ENCODE measurements at places on chromosomes 7 and 10.
A peak's percentile ranks its signal among the peaks of the same experiment; 100 is the strongest.

- DNase-seq = no peak
Observed at GRCh38 chr7:134434701-134435100, 24.2 kb downstream of the AKR1B1 start.

- DNase-seq = peak; percentile 27
Observed at GRCh38 chr7:55539380-55539779, 32.9 kb downstream of the VOPP1 start.

DNA sequence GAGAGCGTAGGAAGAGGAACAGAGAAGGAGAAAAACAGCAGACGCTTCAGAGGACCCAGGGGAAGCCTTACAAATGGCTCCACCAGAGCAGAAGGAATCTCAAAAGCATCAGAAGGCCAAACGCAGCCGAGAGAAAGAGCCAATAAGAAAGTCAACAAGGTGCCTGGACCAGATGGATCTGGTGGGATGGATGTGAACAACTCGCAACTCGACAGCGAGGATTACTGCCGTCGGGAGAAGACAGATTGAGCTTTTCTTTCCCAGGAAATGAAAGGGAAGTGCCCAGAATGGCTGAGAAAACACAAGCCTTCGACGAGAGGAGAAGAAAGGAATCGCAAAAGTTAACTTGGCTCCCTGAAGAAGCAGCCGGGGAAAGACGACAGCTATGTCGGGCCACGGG is 132.8 kb upstream of the MGMT start:
- no peak for DNase-seq

DNA sequence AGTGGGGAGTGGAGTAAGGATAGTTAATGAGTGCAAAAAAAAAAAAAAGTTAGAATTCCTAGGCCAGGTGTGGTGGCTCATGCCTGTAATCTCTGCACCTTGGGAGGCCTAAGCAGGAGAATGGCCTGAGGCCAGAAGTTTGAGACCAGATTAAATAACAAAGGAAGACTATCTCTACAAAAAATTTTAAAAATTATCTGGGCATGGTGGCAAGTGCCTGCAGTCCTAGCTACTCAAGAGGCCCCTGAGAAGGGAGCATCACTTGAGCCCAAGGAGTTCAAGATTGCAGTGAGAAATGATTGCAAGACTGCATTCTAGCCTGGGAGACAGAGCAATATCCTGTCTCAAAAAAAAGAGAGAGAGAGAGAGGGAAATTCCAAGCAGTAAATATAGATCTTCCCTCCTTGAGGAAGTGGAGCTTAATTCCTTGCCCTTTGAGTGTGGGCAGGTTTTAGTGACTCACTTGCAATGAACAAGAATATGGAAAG is 19.5 kb upstream of the CSTF2T start:
- peak; percentile 47 for DNase-seq

GRCh38 chr7:132865366-132866143 is 216.3 kb downstream of the CHCHD3 start:
- DNase-seq = peak; percentile 25

DNA sequence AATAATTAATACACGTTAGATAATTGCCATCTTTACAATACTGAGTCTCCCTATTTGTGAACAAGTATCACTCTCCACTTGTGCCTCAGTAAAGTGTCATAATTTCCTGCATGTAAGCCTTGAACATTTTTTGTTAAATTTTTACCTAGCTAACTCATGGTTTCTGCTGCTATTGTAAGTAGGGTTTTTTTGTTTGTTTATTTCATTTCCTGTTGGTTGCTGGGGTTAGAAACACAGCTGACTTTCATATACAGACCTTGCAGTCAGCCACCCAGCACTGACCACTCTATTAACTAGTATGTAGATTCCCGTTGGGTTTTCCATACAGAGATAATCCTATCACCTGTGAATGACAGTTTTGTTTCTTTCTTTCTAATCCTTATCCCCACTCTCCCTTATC is 133.3 kb downstream of the MPP7 start:
- no peak for DNase-seq

DNA sequence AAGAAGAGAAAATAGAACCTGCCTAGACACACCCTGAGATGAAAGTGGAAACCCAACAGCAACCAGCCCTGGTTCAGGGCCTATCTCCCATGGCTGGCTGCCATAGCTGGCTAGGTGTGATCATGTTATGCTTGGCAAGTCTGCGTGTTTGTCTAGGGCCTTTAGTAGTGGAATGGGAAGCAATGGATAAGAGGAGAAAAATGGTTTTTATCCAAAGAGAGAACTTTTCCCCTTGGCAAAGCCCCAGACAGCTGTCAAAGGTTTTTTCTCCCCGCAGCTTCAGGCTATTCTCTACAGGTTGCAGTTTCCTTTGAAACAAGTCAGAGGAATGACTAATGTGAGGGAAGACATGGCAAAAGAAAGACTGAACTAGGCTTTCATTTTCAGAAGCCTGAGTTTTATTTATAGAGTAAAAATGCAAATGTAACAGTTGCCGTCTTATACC is 161.5 kb downstream of the SEMA3D start:
- DNase-seq = peak; percentile 57

DNA sequence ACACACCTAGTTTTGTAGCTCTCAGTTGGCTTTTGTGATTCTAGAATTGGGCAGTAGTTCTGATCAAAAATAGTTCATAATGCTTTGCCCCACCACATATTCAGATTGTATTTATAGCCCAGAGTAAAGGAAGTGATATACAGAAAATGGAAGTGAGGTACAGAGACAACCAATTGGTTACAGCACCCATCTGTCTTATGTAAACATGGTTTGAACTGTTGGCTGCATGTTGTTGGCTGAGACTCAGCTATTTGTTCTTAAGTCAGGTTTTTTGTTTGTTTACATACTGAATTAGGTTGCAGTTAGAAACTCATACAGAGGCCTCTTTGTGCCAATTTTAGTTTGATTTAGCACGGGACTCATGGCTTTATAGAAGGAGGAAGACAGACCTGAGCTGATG is 158.9 kb upstream of the GPR26 start:
- DNase-seq = no peak

- DNase-seq = no peak
Observed at GRCh38 chr7:149188213-149188612, 7.1 kb upstream of the ZNF282 start.

GRCh38 chr7:134727711-134728110 is 51.7 kb upstream of the CALD1 start:
- DNase-seq = no peak

DNA sequence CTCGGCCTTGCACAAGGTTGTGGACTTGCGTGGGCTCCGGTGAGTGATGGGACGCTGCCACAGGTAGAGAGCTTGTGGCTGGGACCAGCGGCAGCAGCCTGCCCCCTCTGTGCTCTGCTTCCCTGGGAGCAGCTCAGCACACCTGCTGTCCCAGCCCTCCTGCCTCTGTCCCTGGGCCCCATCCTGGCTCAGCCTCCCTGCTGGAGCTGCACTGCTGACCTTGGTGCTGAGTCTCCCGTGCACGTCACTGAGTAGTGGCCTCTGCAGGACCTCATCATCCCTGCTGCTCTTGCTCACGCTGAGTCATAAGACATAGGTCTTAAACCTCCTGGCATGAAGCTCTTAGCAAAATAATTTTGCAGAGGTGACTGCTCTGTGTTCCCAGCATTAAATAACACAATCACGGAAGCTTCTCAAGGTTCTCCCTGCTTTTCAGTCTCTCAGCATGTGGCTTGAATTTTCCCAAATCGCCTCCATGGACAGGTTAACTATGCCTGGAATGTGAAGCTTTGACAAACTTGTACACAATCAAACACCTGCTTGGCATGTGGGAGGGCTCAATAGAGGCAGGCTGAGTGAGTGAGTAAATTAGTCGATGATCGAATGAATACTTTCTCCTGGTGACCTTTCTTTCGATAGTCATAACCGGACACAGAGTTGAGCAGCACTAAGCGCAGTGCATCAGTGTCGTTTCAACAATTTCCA is 63.8 kb upstream of the NPS start:
- DNase-seq = peak; percentile 30

- DNase-seq = no peak
Observed at GRCh38 chr7:17963281-17963680, 23.0 kb upstream of the SNX13 start.

GRCh38 chr10:76190634-76191270 is 759.3 kb downstream of the LRMDA start:
- DNase-seq = peak; percentile 15

DNA sequence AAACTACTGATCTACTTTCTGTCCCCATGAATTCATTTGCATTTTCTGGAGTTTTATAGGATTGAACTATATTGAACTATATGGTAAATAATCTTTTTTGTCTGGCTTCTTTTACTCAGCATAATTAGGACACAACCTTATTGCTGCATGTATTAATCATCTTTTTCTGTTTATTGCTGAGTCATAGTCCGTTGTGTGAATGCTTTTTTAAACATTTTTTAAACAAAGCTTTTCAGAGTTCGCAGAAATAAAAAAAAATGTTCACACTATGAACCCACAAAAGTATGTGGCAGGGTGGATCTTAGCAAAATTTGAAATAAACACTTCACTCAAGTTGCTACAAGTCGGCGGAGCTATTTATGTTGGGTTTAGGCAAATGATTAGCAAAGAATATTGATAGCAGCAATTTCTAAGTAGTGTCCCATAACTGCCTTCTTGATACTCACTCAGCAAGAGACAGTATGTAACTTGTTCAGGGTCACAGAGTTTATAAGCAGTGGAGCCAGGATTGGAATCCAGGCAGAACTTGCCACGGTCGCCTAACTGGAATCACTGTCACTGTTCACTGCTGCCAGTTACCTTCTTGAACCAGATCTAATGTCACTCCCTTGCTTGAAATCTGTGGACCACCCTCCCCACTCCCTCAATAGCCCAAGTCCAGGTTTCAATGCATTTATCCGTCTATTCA is 5.6 kb downstream of the CH25H start:
- DNase-seq = no peak

DNA sequence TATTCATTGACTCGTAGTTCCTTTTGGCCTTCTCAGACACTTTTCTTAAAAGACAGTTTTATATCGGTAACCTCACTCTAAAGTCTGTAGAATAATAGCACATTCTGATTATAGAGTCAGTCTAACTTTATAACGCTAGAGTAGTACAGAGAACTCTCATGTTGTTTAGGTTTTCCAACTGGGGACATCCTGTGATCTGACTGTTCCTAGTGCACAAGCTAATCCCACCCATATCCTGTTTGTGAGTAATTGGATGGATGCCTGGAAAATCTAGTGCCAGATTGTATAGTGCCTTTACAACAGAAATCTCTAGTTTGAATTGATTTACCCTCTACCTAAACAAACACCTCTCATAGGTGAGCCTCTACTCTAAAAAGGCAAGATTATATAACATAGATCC is 107.4 kb downstream of the ZEB1 start:
- peak; percentile 78 for DNase-seq

DNA sequence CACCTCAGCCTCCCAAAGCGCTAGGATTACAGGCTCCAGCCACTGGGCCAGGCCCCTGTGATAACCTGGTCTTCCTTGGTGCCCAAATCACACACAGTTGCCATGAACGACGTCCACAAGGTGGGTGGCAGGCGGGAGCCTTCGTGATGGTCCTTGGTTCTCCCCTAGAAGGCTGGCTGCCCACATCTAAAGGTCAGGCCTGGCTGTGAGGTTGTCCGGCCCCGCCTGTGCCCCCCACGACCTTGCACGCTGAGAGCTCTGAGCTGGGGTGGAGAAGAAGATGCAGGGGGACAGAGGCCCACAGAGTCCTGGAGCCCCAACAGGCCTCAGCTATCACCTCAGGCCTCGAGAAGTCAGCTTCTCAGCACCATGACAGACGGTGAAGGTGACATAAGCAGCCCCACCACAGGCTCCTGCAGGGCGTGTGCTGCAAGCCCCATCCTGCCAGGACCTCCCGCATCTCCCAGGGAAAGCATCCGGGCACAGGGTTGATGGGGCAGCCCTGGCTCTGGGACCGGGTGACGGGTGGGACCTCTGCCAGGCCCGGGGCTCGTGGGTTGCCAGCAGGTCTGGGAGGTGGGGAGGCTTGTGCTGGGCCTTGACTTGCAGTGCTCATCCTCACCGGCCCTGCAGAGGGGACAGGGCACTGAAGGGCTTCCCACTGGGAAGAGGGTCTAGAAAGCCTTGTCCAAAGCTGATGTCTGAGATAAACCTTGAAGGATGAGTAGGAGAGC is 217.4 kb downstream of the WDR37 start:
- DNase-seq = no peak

GRCh38 chr10:63021225-63021624 is 111.9 kb upstream of the NRBF2 start:
- no peak for DNase-seq

GRCh38 chr10:955127-955819 is 23.8 kb upstream of the LARP4B start:
- no peak for DNase-seq

Data from astrocyte (in vitro differentiated cells and primary cell).